ENCODE measurements at places on chromosomes 16 and 17.

- no peak for DNase-seq
Observed at GRCh38 chr17:77555741-77556291, 402.7 kb upstream of the TNRC6C start.

GRCh38 chr17:66527335-66527734, 224.9 kb downstream of the PRKCA start:
- no peak for DNase-seq

DNA sequence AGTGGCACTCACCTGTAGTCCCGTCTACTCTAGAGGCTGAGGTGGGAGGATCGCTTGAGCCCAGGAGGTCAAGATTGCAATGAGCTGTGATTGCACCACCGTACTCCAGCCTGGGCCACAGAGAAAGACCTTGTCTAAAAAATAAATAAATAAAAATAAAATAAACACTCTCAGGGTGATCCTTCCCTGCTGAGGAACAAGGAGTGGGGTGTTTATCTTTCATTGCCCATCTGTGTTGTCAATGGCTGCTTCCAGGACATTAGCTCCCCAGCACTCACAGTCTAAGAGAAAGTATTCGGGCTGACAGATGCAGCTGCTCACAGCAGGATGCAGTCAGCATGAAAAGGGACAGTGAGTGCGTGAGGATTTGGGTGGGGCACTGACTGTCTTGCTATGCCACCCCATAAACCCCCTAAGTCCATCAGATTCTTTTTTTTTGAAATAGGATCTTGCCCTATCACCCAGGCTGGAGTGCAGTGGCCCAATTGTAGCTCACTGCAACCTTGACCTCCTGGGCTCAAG, 31.3 kb upstream of the RBBP6 start:
- no peak for DNase-seq

GRCh38 chr16:1775846-1776671, 3.1 kb upstream of the MRPS34 start:
- DNase-seq = no peak

GRCh38 chr17:81631482-81631881, 5.4 kb downstream of the NPLOC4 start:
- DNase-seq = no peak
